ENCODE measurements at places on chromosomes 7 and 10.

GRCh38 chr7:6242561-6242960, 29.9 kb downstream of the CYTH3 start:
- no peak for DNase-seq

DNA sequence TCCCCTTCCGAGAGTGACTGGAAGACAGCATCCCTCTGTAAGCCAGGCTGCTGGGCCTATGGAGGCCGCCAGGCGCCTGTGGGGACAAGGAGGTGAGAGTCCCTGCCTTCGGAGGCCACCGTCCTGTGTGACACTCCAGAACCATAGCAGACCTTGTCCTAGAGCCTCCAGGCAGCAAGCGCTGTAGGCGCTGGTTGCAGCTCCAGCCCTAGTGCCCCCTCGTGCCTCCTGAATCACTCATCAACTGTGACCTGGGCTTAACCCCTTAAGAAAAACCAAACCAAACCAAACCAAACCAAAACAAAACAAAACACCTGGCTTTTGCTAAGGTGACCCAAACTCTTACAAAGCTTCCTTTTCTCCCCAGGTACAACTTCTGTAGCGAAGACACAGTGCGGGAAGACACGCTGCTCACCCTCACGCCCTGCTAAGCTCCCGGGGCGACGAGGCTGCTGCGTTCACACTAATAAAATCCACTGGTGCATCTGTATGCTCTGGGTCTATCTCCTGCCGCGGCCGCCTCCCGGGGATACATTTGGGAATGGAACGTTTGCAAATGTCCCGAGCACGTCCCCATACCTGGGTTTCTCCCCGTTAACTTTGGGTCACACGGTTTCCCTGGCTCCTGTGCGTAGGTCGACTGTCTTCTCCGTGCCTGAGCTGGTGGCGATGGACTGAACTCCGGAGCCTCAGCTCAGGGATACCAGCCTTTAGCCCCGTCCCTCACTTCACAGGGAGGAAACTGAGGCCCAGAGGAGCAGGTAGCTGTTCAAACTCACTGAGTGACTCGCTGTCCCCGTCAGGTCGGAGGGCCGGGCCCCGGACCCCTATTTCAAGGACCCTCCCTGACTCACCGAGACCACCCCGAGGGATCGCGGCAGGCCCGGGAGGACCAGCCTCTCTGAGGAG, 11.8 kb upstream of the PNLIPRP2 start:
- DNase-seq = no peak

DNA sequence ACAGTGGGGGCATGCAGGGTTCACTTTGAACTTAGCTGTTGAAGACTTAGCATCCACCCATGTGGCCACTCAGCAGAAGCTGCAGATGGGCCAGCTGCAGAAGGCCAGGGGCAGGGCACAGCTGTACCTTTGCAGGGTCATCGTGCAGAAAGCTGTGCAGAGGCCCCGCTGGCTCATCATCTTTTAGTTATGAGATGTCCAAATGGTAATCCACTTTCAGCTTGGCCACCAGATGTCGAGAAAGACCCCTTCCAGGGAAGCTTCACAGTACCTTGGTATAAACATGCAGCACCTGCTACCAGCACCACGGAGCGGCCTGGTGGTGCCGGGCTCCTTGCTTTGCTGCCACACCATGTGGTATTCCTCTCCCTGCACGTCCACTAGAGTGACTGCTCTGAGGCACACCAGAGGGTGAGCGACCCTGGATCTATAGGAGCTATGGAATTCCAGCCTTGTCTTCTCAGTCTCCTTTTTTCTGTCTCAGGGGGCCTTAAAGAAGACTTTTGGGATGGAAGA, 74.2 kb upstream of the LAMB4 start:
- DNase-seq = no peak

GRCh38 chr7:88452646-88453045, 146.0 kb upstream of the STEAP4 start:
- DNase-seq = no peak

- no peak for DNase-seq
Measured at GRCh38 chr10:59752278-59752940, 846 bp downstream of the MRLN start.

DNA sequence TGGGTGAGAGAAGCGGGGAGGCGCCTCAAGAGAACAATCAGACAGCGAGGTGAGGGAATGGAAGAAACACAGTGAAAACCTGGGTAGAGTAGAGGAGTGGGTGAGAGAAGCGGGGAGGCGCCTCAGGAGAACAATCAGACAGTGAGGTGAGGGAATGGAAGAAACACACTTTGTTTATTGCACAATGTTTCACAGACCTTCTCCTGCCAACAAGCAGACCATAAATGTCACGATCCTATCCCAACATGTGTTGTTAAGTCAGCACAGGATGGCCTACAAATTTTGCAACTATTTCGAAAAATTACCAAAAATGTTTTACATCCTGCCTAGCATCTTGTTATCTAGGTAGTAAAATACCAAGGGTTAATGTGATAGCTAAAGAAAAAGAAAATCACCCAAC, 115.3 kb downstream of the JAZF1 start:
- DNase-seq = no peak

GRCh38 chr7:12504149-12504548, 66.4 kb upstream of the SCIN start:
- no peak for DNase-seq

All from stimulated activated CD8-positive, alpha-beta memory T cell treated with anti-CD3 and anti-CD28 coated beads, Interleukin-4, amount 100 ng/mL, for 1 hour (primary cell).